ENCODE measurements at places on chromosomes 1 and 21.

DNA sequence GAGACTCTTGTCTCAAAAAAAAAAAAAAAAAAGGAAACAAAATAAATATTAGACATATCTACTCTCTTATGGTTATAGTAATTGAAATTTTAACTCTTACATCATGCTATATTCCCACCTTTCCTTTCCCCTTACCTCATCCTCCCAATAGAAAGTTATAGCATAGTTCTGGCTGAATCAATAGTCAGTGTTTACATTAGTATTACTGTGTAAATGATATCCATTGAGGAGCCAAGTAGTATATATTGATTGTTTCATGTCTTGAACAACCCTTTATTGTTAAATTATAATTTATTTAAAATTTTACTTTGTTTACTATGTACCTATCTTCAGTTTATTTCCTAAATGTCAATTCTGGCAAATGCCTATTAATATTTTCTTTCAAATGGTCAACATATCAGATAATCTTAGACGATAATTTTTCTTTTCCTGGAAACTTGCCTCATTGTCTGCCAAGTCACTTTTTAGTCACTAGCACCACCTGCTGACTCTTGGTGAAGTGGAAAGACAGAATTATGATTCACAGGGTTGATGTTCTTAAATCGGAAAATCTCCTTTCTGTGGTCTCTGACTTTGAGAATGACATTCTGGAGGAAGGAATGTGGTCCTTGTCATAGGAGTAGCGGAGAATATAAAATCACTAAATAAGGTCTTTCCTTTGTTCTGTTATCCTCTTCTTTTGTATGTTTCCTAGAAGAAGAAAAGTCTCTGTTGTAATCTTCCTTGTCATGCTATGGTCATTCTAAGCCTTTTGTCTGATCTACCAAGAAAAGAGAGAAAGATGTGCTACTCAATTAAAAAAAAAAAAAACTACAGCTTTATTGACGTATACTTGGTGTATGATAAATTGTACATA, 8.6 kb downstream of the HJV start:
- DNase-seq: peak; percentile 39

GRCh38 chr1:228502522-228502921, 15.3 kb downstream of the RNF187 start:
- no peak for DNase-seq

GRCh38 chr21:31218830-31219608, 125.0 kb downstream of the TIAM1 start:
- no peak for DNase-seq

DNA sequence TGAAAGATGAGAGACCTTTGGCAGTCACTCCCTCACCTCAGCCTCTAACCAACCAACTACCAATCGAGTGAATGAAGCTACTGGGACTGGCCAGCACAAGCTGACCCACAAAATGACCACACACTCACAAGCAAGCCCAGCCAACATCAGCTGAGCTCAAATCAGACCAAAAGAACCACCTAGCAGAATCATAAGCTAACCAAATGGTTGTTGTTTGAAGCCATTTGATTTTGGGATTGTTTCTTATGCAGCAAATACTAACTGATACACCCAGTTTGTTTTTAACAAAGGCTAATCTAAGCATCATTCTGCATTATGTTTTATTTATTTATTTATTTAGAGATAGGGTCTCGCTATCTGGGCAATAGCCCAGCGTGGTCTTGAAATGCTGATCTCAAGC, 310.4 kb downstream of the SETD4 start:
- DNase-seq: no peak

DNA sequence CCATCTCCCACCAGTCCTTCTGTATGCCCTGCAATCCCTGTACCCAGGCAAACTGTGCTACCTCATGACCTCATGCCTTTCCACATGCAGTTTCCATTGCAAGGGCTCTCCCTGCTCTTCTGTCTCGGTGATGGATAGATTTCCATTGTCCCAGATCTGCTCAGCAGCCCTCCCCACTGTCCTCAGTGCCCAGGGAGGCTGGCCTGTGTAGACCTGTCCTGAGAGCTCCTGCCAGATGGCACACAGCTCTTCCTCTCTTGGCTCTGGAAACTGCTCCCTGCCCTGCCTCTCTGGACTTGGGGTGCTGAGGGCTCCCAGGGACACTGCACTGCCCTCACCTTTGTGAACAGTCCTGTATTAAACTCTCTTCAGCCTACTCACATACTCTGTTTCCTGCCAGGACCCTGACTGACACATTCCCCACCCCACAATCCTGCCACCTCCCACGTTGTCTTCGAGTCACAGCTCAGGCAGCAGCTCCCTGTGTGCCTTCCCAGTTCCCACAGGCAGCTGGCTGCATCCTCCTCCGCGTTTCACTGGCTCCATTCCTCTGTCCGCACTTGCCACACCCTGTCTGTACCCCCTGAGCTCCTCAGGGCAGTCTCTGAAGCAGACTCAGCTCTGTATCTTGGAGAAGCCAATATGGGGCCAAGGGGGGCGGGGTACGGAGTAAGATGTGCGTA, 57.0 kb downstream of the SPATA46 start:
- no peak for DNase-seq

DNA sequence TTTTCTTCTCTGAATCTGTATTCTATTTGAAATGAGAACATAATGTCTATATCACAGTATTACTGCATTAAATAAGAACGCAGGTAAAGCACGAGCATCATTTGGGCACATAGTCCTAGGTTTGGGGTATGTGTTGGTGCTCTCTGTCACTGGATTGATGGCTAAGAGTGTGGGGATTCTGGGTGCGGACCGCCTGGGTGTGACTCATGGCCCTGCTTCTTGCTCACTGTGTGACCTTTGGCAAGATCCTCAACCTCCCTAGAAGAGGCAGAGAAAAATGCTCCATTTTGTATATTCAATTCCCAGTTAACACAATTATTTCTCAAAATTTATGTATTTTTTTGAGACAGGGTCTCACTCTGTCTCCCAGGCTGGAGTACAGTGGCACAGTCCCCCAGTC, 99.7 kb downstream of the LAMC2 start:
- DNase-seq: no peak

GRCh38 chr1:241518476-241519307, 863 bp downstream of the FH start:
- DNase-seq: peak; percentile 15

GRCh38 chr1:106717591-106717990, 338.9 kb upstream of the PRMT6 start:
- DNase-seq: no peak

GRCh38 chr1:87140831-87141540, 187.7 kb upstream of the LMO4 start:
- no peak for DNase-seq

- DNase-seq: no peak
Observed at GRCh38 chr1:208544794-208545193, 300.6 kb upstream of the PLXNA2 start.

DNA sequence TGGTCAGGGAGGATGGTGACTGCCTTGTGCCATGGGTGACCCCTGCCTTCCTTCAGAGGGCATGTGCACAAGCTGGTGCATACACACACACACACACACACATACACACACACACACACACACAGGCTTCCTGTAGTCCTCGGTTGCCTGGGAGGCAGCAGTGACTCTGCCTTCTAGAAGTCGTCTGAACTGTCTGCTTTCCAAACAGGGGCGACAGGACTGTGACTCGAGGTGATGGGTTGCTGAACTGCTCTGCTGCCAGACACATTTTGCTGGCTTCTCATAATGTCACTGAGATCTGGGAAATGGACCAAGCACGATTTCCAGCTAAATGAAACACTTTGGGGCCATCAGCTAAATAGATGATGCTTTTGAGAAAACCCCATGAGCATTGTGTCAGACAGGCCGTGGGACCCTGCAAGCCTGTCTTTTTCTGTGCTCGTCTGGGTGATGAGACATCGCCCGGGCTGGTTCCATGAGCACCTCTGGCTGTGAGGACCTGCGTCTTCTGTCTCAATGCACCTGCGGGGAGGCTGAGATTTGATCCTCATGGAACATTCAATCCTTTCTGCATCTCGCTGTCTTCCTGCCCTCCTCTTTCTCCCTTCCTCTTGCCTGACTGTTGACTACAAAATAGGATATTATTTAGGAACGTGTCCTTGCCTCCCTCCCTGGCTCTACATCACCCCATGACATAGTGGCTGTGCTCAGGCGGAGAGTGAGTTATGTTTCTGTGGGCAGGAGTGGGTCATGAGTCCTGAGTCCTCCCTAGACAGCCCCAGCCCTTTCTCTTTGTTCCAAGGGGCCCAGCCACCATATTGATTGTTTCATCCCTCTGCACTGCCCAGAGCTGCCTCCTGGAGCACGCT, 436.8 kb downstream of the CAMTA1 start:
- no peak for DNase-seq

- DNase-seq: no peak
Observed at GRCh38 chr21:15443740-15444117, 286.1 kb upstream of the USP25 start.

DNA sequence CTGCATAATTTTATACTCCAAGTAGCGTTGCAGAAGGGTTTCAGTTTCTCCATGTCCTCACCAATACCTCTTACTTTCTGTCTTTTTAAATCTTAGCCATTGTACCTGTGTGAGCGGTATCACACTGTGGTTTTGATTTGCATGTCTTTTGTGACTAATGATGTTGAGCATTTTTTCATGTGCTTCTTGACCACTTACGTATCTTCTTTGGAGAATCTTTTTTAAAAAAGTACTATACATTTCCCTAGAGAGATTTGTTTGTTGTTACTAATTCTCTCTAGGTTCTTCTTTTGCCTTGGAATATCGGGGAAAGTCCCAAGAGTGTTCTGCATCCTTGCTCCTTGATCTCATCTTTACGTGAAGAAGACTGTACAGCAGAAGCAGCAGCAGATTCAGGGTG, 81.8 kb upstream of the WARS2 start:
- DNase-seq: no peak

DNA sequence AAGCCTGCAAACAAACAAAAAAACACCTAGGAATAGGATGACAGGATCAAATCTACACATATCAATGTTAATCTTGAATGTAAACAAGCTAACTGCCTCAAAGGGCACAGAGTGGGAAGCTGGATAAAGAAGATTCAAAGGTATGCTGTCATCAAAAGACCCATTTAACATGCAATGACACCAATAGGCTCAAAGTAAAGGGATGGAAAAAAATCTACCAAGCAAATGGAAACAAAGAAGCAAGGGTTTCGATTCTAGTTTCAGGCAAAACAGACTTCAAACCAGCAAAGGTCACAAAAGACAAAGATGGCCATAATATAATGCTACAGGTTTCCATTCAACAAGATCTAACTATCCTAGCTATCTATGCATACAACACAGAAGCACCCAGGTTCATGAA, 16.2 kb upstream of the OR2T10 start:
- no peak for DNase-seq

GRCh38 chr1:153387001-153387400, 3.9 kb downstream of the S100A8 start:
- DNase-seq: no peak

DNA sequence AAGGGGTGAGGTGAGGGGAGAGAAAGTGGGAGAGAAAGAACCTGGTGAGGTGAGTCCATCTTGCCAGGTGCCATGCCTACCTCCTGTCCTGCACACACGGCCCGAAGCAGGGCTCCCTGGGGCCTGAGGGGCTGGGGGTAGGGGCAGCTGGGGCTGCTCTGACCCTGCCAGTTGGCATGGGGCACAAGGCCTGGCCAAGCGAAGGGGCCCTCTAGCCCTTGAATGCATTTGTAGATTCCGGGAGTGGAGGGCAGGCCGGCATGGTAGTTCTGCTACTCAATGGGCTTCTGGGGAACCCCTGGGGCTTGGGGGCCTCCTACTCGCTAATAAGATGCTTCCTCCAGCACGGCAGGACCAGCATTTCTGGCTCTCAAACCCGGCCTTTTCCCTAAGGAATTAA, 3.6 kb upstream of the PRDM16 start:
- no peak for DNase-seq

DNA sequence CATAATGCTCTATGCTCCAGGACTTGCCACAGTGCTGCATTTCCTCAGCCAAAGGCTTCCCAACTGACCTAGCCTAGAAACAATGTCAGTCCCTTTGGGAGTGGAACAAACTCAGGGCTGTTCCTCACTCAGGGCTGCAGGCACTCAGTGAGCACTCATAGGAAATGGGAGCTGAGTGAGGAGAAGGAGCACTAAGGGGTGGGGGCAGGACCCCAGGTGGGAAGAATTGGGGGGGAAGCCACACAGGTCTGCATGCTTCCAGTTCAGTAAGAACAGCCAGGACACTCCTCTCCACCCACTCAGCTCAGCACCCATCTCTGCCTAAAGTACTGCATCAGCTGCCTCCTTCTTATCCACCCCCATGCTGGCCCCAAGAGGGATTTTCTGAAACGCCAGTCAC, 7.3 kb upstream of the SLC5A9 start:
- no peak for DNase-seq

DNA sequence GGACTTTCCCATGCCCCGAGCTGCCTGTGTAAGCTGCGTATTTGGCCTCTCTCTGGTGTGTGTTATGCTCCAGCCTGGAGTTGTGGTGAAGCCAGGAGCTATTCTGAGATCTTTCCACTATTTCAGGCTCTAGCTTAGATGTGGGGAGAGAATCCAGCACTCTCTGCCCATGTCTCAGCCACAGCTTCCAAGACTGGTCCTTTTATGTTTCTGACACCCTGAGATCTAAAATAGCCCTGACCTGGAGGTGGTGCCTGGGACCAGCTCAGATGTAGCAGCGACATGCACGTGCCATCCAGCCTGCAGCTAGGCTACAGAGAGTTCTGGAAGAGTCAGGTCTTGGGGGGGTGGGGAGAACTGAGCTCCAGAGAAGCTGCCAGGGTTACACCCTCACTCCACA, 76.5 kb downstream of the TENT5C start:
- no peak for DNase-seq

DNA sequence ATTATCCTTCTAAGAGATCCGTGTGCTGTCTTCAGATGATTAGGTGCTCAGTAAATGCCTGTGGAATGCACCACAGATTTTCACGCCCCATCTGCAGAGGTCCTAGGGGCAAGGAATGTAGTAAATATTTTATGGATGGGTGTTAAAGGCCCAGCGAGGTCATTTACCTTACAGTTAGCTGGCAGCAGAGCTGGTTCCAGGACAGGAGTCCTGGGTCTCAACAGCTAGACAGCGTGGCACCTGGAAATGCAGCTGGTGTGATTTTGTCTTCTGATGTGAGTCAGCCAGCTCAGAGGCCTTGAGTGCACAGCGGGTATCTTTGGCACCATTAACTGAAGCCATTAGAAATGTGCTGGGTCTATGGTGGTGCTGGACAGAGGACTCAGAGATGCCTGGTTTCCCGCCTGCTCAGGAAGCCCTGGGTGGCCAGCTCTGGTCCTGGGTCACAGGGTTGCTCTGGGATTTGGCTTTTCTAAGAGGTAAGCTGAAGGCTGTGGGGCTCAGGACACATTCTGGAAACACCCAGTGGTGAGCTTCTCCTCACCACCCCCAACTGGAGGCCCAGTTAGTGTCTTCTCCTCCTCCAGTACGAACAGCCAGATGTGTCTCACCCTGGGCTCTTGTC, 65.5 kb downstream of the DDX20 start:
- DNase-seq: no peak

- DNase-seq: no peak
Observed at GRCh38 chr1:60428127-60428526, 354.6 kb upstream of the C1orf87 start.

Measured in activated T-cell treated with anti-CD3 and anti-CD28 coated beads for 1 hour (primary cell).